ENCODE measurements at places on chromosomes 5 and 9.

DNA sequence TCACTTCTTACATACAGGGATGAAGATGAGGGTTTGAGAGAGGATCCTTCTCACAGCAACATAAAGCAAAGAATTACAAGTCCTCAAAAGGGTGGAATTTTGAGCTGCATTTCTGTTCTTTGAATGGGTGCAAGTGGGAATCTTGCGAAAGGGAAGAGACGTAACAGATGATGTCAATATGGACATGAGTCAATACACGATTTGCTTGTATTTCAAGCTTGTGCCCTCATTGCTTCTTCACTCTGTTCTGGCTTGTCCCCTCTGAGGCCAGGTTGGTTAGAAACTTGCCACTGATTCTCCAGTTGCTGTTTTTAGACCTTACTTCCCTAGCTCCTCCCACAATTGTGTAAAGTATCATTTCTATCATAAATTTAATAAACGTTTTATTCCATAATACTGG is 104.8 kb upstream of the CLINT1 start:
- DNase-seq = no peak

GRCh38 chr9:3441197-3441816 is 84.5 kb downstream of the RFX3 start:
- DNase-seq = no peak

DNA sequence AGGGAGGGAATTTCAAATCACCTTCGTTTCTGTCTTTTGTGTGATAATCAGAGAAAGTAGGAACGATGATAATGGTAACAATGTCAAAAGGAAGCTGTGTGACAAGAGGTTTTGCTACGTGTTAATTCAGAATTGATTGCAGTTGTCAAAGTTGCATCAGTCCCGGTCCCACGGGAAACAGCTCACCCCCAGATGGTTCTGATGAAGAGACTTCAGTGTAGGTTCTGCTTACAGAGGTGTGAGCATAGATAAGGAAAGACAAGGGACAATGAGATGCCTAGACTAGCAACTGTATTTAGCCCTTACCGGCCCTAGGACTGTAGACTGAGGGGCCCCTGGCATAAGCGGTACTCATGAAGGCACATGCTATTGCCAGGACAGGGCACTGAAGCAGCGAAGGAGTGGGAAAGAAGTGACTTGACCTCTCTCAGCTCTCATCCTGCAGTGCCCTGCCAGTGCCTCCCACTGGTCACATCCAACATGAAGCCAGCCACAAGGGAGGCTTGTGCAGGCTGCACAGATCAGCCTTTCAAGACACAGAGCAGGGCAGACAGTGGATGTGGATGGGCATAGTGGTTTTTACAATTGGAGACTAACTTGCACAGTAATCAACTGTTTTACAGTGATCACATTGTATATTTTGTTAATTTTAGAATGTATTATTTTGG is 21.1 kb downstream of the PDE8B start:
- DNase-seq = no peak

DNA sequence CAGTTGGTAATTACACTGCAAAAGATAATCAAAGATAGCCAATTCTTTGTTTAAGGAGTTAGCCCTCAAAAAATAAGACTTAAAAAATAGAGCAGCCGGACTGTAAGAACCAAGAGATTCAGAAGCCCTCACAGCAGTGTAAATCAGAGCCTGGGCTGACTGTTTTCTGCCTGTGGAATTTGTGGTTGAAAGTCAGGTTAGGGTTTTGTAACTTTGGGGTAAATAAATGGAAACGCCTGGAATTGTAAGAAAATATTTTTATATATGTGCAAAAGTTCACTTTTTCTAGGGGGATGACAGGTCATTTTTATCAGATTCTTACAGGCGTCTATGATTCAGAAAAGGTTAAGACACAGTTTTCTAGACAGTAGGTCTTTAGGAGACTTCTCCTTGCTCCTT is 35.6 kb downstream of the KLHL3 start:
- DNase-seq = no peak

DNA sequence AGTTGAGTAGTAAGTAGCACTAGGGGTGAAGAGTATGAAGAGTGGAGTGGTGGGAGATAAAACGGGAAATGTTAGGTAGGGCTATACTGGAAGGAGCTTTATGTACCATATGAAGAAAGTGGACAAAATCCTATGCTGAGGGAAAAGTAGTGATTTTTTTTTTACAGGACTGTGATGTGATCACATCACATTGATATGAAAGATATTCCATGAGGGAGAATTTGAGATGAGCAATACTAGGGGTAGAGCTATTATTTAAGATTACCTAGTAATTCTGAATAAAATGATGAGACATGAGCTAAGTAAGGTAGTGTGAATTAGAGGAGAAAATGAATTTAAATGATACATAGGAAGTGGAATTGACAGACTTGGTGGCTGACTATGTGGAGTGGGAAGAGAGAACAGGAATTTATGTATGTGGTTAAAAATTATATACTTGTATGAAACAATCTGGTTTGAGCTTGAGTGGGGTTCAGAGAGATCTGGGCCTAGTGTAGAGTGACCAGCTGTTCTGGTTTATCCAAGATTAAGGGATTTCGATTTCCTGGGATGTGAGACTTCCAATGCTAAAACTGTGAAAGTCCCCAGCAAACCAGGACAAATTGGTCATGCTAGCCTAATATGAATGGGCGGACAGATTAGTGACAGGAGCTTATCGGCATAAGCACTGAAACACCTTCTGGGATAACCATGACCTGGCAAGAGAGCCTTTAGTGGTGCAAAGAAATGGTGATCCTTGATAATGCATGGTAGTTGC is 29.3 kb upstream of the STOM start:
- no peak for DNase-seq

- no peak for DNase-seq
Measured at GRCh38 chr5:1310118-1310517, 15.2 kb upstream of the TERT start.

All from T-helper 22 cell (primary cell).